ENCODE measurements at places on chromosomes 4 and X.

DNA sequence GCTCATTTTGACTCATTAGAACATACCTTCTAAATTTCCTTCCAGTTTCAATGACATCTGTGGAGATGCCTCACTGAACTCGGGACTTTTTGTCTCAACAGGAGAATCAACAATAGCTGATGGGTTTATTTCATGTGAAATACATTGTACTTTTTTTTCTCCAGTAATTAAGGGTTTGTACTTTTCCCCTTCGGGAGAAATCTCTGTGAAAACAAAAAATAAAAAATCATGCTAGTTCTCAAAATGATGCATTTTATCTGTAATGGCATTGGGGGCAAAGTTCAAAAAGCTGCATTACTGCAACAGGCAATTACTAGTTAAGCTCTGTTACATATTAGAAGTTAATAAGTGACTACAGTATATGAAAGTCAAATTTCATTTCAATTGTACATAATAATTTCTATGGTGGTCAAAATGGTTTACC, 167.3 kb upstream of the SH3RF1 start:
- DNase-seq, result no peak

DNA sequence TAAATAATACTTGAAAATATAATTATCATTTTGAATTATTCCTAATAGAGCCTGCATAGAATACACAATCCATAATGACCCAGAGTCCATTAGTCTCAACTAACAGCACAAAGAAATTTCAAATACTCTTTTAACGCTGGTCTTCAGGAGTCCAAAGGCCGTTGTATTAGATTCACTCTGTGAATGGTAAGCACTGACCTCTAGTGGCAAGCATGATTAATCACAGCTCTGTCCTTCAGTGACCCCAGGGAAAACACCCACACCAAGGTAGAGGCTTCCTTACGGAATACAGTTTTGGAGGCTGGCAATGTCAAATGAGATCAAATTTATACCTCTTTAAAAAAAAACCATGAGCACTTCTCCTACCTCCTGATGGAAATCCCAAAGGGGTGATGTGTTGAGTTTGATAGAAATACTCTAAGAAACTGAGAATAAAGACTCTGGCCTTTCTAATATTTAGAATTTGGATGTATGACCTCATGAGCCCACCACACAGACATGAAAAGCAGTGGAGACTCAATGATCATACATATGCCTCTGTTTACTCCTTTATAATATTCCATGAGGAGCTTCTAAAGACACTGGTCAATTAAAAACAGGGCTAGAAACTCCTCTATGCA, 147.2 kb upstream of the DKK2 start:
- DNase-seq, result peak; percentile 50

GRCh38 chr4:112664611-112665010, 27.7 kb downstream of the LARP7 start:
- DNase-seq, result no peak

DNA sequence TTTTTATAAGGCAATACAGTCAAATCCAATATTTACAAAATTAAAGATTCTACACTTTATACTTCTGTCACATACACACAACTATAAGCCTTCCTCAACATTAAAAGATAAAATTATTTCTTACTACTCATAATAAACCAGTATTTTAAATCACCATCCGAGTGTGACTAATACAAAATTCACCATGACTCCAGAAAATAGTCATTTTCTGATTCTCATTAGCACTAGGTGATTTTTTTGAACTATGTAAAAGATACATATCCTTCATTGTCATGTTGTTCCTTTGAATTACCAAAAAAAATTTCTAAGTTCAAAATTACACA, 646 bp upstream of the SLC7A11 start:
- DNase-seq, result no peak

- DNase-seq, result no peak
Observed at GRCh38 chr4:101037249-101037648, 310.1 kb downstream of the PPP3CA start.

GRCh38 chr4:8847764-8848163, 23.9 kb downstream of the HMX1 start:
- no peak for DNase-seq

GRCh38 chr4:163164591-163164990, 2.1 kb downstream of the NAF1 start:
- DNase-seq, result no peak

DNA sequence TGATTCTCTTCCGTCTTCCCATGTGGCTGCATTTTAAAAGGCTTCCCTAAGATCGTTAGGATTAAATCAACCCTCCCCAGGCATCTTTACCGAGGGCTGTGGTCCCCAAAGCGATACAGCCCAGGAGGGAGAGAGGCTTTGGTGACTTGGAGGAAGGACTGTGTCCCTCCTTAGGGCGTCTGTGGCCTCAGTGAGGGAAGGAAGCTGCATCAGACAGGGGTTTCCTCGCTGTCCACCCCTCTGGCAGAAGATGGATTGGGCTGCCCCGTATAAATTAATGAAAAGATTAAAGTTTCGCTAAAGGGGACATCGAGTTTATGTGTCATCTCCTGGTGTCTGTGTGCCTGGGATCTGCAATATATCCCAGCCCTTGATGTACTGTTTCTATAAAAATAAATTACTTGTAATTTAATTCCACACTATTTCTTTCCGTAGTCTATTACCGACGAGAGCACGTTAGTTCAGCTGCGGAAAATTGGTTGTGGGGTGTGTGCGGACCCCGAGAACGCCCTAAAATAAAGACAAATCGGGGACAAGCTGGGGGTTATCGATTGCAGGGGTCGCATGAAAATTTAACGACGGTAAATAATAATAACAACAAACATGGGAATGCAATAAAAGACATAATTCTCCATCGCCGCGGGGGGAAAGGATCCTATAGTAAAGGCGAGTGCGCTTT, 6.5 kb downstream of the SHOX start:
- no peak for DNase-seq

DNA sequence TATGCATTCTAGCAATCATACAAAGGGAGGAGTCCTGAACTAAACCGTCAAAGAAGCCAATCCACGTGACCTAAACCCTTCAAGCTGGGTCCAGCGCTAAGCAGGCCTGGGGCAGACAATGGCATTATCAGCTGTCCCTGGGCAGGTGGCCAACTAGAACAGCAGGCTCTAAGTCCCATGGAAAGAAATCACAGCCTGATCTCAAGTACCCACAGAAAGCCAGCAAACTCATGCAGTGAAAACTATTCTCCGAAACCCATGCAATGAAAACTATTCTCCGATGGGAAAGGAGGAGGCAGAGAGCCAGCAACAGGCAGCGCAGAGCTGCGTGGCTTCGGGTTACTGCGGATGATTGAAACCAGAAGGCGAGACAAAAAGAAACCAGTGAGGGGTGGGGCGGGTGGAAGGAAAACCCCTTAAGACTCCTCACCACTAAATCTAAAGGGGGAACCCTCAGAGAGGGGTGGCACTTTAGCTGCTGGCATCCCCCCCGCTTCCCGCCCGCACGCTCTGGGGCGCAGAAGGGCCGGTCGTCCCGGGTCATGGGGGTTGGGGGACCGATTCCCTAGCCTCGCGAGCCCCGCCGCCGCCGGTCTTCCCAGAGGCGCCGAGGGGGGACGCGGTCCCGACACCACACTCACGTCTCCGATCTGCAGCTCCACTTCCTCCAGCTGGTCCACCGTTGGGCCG, 567 bp downstream of the C4orf46 start:
- DNase-seq, result peak; percentile 53

GRCh38 chr4:93981594-93981993, 153.0 kb downstream of the ATOH1 start:
- no peak for DNase-seq

DNA sequence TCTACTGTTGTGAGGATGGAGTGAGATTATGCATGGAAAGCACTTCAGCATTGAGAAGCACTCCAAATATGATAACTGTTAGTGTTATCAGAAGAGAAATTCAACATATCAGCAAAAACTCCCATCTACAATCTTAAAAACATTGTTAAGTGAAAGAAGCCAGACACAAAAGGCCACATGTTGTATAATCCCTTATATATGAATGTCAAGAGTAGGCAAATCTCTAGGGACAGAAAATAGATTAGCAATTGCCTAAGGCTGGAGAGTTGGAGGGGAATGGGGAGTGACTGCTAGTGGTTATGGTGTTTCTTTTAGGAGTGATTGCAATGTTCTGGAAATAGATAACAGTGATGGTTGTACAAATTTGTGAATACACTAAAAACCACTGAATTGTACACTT, 122.5 kb upstream of the LNX1 start:
- DNase-seq, result no peak

DNA sequence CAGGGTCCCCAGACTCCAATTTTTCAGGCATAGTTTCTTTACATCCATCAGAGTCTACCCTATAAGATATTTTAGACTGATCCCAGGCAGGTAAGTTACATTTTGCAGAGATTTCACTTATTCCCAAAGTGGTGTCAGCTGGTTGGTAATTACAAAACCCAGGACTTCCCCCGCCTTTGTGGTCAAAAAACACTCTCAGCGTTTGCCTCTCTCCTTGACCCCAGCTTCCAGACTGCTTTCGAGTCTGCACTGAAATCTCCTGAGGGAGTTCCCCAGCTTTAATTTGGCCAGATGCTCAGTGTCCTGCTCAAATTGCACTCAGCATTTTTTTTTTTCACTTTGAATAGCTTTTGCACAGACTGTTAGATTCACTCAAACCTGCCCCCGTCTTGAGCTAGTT, 11.2 kb upstream of the AMOT start:
- no peak for DNase-seq

DNA sequence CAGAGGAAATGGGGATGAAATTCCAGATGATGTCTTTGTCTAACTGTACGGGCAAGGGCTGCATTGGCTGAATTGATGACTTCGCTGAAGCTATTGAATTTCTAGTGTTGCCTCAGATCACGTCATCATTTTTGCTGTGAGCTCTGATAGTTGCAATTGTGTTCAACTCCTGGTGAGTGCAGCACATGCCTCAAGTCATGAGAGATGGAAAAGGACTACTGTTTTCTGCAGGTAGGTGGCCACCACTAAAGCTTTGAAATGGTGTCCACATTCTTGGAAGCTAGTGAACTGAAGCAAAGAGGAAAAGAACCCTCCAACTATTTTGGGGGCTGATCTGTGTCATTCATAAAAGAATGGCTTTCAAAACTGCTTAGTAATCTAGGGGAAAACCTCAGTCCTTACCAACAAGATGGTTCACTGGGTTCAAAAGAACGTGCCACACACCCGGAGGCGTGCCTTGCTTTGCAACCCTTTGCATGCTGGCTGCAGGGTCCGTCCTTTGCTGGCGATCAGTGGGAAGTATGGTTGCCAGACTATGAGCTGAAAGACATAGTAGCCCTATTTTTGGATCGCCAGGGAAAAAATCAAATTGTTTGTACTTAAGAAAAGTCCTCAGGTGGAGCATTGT, 88.1 kb upstream of the STOX2 start:
- no peak for DNase-seq

DNA sequence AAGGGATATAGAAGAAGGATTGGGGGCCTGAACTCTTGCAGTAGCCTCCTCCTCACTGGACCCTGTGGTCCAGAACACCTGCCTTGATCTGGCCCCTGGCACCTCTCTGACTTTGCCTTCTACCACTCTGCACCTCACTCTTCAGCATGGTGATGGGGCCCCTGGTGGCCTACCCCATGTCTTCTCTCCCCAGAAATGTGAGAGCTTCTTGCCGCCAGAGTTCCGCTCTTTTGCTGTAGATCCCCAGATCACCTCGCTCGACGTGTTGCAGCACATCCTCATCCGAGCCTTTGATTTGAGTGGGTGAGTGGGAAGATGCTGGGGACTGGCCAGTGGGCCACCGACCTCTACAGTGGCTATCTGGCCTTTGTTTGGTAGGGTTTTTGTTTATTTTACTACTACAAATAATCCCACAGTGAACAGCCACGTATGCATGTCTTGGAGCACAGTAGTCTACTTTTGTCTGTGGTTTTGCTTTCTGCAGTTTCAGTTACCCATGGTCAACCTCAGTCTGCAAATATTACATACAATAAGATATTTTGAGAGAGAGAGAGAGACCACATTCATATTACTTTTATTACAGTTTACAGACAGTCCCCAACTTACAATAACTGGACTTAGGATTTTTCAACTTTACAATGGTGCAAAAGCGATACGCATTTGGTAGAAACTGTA, 1.8 kb downstream of the TBC1D25 start:
- DNase-seq, result no peak

GRCh38 chrX:109384699-109385098, 97.2 kb downstream of the GUCY2F start:
- DNase-seq, result peak; percentile 1

DNA sequence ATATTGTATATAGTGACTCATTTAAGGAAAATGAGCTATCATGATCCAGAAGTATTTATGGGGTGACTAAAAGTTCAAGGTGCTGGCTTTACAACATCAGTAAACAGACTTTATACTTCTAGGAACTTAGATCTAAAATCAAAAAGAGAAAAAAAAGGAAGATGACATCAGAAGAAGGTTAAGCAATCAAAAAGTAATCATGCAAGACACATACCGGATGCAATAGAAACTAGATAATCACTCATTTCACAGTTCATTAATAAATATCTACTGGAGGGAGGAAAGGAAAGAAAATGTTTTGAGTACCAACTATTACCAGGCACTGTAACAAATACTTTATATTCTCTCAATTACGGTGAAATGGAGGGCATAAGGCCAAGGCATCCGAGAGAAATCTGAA, 276.4 kb downstream of the SPRY1 start:
- DNase-seq, result no peak

DNA sequence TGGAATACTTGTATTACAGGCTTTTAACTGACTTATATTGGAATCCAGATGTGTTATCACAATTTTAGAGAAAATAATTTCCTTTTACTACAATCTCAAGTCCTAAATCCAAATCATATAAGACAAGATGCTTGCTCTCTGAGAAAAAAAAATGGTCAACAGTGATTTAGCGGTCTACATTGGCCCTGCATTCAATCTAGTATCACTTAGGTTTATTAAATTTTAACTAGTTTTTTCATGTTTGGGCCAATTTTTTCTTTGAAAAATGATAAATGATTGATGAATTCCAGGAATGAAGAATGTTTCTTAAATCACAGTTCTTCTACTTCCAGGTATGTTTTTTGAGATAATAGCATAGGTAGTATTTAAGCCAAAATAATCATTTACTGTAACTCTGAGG, 2.8 kb upstream of the FGG start:
- no peak for DNase-seq

DNA sequence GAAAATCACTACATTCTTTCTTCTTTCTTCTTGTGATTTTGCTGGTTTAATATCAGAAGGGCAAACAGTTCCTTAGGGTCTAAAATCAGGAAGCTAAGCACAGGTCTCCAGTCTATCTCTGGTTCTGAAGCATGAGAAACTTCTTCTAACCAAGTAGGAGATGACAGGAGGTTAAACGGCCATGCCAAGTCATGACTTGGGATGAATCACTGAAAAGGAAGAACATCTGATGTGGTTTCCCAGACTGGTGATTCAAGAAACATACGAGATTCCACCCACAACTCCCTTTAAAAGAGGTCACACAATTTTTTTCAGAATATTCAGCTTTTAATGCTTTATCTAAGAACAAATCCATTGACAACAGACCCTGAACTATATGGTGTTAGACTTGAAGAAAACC, 684.0 kb upstream of the PRKX start:
- no peak for DNase-seq

DNA sequence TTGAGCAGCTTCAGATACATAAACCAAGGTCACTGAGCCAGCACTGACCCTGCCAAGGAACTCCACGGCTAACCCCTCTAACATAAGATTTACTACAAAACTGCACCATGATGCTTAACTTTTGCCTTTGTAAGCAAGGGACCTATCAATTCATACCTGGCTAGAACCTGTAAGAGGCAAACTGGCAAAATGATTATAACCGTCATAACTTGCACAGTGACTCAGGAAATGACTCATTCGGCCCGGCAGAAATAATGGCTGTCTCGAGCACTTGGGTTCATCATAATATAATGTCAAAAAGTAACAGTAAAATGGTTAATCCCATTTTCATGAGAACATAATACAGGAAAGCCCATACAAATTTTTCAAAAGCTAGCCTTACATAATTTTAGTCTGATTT, 17.2 kb downstream of the RASGEF1B start:
- no peak for DNase-seq
